ENCODE measurements at places on chromosomes 4 and X.

DNA sequence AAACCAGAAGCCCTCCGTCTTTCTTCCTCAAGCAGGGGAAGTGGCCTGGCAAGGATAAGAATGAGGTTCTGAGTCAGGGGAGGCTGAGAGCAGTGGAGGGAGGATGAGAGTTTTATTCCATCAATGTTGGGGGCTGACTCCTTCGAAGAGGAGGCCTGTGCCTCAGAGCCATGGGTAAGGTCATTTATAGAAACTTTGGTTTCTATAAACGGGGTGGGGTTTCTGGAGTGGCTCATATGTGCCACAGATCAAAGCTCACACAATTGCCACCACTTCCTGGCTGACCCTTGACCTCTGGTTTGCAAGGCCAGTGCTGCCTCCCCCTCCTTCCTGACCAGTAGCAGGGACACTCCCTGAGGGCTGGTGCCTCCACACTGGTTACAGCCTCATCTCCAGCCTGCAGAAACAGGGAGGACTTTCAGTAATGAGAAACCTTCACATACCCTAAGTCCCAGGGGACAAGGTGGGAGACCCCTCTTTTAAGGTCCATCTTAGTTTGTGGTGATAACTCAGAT, 166.0 kb downstream of the PDGFRA start:
- DNase-seq = no peak

DNA sequence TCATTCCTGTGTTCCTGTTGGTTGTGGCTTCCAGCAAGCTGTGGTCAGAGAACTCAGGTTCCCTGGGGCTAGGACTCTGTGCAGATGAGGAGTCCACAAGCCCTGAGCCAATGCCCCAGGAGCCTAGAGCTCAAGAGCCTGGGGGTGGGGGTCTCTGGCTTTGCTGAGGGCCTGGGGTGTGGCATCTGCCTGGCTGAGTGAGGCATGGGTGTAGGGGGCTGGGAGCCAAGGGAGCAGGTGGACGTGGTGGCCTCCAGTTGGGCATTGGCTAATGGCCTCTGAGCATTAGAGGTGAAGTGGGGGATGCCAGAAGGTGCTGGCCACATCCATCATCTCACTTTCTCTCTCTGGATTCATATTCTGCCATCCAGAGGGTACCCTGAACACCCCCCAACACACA, 5.3 kb upstream of the MAMLD1 start:
- no peak for DNase-seq

DNA sequence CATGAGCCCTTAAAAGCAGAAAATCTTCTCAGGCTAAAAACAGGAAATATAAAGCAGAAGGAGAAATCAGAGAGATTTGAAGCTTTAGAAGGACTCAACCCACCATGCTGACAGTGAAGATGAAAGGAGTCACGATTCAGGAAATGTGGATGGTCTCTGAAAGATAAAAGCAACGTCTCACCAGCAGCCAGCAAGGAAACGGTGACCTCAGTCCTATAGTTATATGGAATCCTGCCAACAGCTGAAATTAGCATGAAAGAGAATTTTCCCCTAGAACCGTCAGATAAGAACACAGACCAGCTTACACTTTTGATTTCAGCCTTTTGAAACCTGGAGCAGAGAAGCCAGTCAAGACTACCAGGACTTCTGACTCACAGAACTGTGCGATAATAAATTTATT, 715.7 kb upstream of the HTR2C start:
- DNase-seq = no peak

GRCh38 chr4:16900325-16900724, 1.9 kb upstream of the LDB2 start:
- no peak for DNase-seq

- no peak for DNase-seq
Measured at GRCh38 chr4:113636877-113637276, 124.7 kb downstream of the CAMK2D start.

GRCh38 chrX:2594491-2594890, 93.7 kb upstream of the DHRSX start:
- no peak for DNase-seq

GRCh38 chrX:150037041-150037440, 98.8 kb upstream of the EOLA2 start:
- DNase-seq = no peak

- no peak for DNase-seq
Measured at GRCh38 chr4:20618731-20619130, 81.5 kb upstream of the PACRGL start.

GRCh38 chr4:7124689-7125442, 57.0 kb upstream of the GRPEL1 start:
- DNase-seq = no peak

GRCh38 chr4:42995343-42995944, 102.9 kb downstream of the GRXCR1 start:
- no peak for DNase-seq

DNA sequence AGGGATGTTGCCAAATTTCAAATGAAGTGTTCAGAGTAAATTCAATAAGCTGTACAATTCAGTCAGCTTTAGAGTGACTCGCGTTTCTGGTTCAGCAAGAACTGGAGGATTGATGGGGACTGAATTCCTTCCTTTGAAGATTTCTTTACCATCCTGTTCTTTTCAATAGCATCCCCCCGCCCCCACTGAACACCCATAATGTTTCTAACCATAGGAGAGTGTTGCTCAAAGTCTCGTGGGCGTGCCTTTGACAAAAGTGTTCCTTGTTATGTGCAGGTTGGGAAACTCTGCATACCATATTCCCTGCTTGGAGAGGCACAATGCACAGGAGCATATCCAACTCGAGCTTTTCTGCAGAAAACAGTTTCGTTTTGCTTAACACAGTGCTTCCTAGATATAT, 323.5 kb upstream of the CASK start:
- no peak for DNase-seq

DNA sequence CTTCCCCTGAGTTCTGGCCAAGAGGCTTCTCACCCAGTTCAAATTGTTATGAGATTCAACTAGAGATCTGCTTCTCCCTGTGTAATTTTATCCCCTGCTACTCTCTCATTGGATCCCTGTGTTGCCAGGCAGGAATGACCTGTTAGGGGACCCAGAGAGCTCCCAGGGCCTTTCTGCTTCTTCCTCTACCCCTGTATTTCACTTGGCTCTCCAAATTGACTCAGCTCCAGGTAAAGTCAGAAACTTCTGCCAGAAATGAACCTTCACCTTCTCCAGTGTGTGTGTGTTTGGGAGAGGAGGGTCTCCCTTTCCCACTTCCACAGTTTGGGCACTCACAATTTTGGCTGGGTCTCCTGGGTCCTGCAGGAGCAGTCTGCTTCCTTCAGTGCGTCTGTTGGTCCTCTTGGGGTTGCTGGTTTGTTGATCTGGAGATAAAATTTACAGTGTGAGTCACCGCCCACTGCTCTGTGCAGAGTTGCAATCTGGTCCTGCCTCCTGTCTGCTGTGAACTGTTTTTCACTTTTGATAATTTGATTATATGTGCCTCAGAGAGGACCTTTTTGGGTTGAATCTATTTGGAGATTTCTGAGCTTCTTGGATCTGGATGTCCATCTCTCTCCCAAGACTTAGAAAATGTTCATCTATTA, 112.4 kb upstream of the EDA2R start:
- no peak for DNase-seq

- no peak for DNase-seq
Measured at GRCh38 chr4:152920768-152921167, 15.4 kb upstream of the FHDC1 start.

All from stimulated activated CD4-positive, alpha-beta T cell treated with anti-CD3 and anti-CD28 coated beads, Interleukin-15, amount 100 ng/mL, for 1 hour (primary cell).